ENCODE measurements at places on chromosomes 3 and 15.

DNA sequence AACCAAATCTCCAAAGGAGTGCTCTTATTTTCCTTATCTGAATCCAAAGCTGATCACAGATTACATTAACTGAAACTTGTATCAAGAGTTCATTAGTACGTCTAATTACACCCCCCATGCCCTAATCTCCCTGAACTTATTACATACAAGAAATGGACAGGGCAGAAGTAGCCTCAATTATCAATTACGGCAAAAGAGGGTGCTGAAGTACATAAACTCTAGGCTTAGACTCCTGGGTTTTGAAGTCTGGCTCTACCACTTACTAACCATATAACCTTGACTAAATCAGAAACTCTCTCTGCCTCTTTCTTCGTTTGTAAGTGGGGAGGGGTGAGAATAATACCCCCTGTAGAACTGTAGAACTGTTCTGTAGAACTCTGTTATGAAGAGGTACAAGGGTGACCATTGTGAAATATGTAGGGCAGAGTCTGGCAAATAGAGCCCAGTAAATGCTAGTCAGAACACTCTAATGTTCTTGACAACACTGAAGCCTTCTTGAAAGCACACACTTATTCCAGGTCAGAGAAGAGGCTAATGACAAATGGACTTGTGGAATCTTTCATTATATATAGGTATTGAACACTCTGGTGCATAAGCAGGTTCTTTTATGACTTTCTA, 19.6 kb upstream of the OR5K4 start:
- H3K4me1 ChIP-seq: no peaks in the 10 kb centered on the region
- no peaks in the 10 kb centered on the region for H3K36me3 ChIP-seq

- no peaks in the 10 kb centered on the region for H3K27me3 ChIP-seq
- no peaks in the 10 kb centered on the region for H3K36me3 ChIP-seq
- DNase-seq: no peak
- no peaks in the 10 kb centered on the region for H3K4me1 ChIP-seq
Observed at GRCh38 chr3:133841196-133841595, 35.6 kb downstream of the SRPRB start.

DNA sequence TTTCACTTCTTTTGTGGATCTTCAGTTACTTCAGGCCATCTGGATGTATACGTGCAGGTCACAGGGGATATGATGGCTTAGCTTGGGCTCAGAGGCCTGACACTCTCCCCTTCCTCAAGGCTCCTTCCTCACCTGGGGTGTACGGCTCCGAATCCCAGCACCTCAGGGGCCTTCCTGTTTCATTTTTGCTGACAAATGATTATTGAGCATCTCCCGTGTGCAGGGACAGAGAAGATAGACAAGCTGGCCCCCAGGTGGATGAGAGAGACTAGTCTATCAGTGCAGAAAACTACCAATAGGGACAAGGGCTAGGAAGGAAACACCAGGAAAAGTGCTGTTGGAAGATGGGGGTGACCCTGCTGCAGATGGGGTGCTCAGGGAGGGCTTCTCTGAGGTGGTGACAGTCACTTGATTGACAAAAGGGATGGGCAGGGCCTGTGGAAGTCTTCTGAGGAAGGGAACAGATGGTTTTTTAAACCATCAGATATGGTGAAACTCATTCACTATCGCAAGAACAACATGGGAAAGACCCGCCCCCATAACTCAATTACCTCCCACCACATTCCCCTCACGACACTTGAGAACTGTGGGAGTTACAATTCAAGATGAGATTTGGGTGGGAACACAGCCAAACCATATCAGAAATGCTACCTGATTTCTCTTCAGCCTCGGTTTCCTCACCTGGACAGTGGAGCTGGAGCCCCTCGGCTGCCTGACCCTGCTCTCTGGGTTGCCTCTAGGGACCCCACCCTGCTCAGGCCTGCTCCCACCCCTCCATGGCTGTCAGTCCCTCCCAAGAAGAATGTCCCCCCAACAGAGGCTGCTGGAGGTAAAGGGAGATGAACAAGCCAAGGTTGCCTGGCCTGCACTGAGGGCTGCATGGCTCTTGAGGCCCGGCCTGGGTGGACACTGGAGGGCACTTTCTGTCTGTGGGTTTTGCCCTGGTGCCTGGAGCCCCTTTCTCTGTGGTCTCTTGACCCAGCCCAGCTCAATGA, 37.2 kb upstream of the ACAD9 start:
- H3K36me3 ChIP-seq: no peaks in the 10 kb centered on the region
- no peak for DNase-seq
- no peaks in the 10 kb centered on the region for H3K27me3 ChIP-seq
- peaks cover 14% of the 10 kb centered on the region for H3K4me1 ChIP-seq
- no peak overlapping the region for H3K4me3 ChIP-seq

- DNase-seq: no peak
- no peaks in the 10 kb centered on the region for H3K4me1 ChIP-seq
- H3K27me3 ChIP-seq: no peaks in the 10 kb centered on the region
Observed at GRCh38 chr3:53354945-53355498, 7.7 kb upstream of the DCP1A start.

- no peak for DNase-seq
- no peaks in the 10 kb centered on the region for H3K36me3 ChIP-seq
- H3K27ac ChIP-seq: no peak overlapping the region
- H3K27me3 ChIP-seq: no peaks in the 10 kb centered on the region
Observed at GRCh38 chr3:135083756-135084155, 288.7 kb downstream of the EPHB1 start.

- no peaks in the 10 kb centered on the region for H3K36me3 ChIP-seq
- H3K27ac ChIP-seq: no peak overlapping the region
- H3K4me3 ChIP-seq: no peak overlapping the region
- no peaks in the 10 kb centered on the region for H3K27me3 ChIP-seq
Observed at GRCh38 chr3:144242747-144243146, 271.1 kb downstream of the DIPK2A start.

GRCh38 chr3:33650495-33650894, 67.6 kb downstream of the CLASP2 start:
- no peak overlapping the region for H3K27ac ChIP-seq
- no peaks in the 10 kb centered on the region for H3K36me3 ChIP-seq
- H3K4me3 ChIP-seq: no peak overlapping the region
- H3K27me3 ChIP-seq: no peaks in the 10 kb centered on the region
- H3K4me1 ChIP-seq: no peaks in the 10 kb centered on the region
- no peak for DNase-seq

- H3K27me3 ChIP-seq: no peaks in the 10 kb centered on the region
- no peak for DNase-seq
- no peaks in the 10 kb centered on the region for H3K36me3 ChIP-seq
- H3K4me1 ChIP-seq: no peaks in the 10 kb centered on the region
Observed at GRCh38 chr3:155153242-155154186, 73.4 kb downstream of the MME start.

- no peak overlapping the region for H3K27ac ChIP-seq
- no peak for DNase-seq
- H3K4me1 ChIP-seq: peaks cover 3% of the 10 kb centered on the region
- no peaks in the 10 kb centered on the region for H3K27me3 ChIP-seq
Observed at GRCh38 chr15:63395730-63396151, 14.1 kb upstream of the CA12 start.

DNA sequence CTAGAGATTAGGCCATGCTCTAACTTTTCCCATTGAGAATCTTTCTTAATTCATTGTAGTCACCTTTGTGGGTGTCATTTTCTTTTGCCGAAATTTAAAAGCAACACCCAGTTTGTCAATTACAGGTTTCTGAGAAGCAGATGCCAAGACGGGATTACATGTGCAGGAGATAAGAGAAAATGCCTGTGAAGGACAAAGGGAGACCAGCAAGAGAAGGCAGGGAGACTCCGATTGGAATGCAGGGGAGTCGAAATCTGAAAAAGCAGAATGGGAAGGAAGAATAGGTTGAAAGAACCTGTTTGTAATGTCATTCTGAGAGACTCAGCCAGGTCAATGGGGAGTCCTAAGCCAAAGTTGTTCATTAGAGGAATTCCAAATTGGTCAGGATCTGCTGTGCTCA, 3.6 kb upstream of the DPH6 start:
- H3K4me3 ChIP-seq: no peak overlapping the region
- H3K36me3 ChIP-seq: no peaks in the 10 kb centered on the region
- no peak for DNase-seq
- H3K27me3 ChIP-seq: no peaks in the 10 kb centered on the region

DNA sequence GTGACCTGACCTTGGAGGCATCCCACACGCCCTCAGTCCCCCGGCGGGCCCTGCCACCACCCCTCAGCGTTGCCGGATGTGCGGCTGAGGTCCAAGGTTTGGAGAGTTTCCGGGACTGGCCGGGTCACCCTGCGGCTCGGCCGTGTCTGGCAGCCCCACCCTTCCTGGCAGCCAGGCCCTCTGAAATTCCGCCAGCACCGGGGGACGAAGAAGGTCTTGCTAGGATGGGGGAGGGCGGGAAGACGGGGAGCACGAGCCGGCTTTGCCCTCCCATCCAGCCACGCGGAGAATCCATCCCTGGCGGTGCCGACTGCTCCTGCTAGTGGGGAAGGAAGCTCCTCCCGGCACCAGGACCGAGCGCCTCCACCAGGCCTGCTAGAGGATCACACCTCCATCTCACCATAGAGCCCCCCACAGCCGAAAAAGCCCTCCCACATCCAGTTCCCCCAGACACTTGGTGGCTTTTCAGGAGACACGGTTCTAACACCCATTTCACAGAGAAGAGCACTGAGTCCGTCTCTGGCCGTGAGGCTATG, 81.5 kb downstream of the CPN2 start:
- no peak for DNase-seq
- no peak overlapping the region for H3K4me3 ChIP-seq
- H3K36me3 ChIP-seq: no peaks in the 10 kb centered on the region
- H3K27ac ChIP-seq: no peak overlapping the region
- no peaks in the 10 kb centered on the region for H3K27me3 ChIP-seq

DNA sequence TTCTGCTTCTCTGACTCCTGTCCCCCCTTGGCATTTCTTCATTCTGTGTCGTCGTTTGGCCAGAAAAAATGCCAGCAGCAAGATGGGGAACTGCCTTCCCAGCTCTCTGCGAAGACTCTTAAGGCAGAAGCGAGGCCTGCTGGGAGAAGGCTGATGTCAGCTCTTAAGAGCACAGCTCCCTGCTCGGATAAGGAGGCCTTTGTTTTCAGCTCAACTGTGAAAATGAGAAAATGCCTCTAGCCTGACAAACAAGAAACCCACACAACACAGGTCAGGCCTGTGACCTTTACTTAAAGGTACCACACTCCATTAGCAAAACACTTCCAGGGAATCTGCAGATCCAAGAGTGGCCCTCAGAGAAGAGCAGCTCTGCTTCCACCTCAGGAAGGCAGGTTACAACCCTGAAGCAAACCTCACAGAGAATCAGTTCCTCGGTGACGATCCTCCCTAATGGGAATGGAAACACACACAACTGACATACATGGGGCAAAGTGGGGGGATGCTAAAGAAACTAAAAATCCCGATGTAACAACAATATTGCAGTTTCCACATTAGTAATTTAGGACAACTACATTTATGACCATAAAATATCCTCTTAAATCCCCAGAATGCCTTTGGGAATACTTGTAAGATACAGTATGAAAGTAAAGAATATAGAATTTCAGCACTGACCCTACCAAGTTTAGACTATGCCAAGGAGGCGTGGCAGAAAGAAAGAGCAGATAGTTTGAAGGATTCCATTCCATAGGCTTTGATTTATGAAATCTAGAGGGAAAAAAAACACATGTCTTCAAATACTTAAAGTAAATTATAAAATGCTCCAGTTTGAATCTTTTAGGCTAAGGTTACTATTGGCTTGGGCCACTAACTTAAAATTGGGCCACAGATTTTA, 52.1 kb downstream of the VGLL4 start:
- H3K4me1 ChIP-seq: no peaks in the 10 kb centered on the region
- no peaks in the 10 kb centered on the region for H3K36me3 ChIP-seq
- DNase-seq: no peak
- no peaks in the 10 kb centered on the region for H3K27me3 ChIP-seq
- H3K4me3 ChIP-seq: no peak overlapping the region

DNA sequence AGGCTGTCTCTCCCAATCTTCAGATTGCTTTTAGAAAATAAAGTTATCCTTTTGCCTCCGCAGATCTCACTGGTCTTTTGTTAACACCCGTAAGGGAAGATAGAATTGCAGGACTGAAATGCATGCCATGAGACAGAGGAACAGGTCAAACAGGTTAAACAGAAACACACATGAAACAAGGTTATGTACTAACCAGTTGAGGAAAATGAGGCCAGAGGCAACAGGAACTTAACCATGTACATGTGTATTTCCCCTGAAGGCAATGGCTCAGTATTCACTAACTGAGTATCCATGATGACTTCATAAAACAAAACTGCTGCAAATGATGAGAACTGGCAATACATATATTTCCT, 169.1 kb upstream of the NSMCE3 start:
- DNase-seq: no peak
- H3K4me1 ChIP-seq: no peaks in the 10 kb centered on the region
- H3K4me3 ChIP-seq: no peak overlapping the region
- no peak overlapping the region for H3K27ac ChIP-seq

GRCh38 chr15:60179786-60180391, 175.8 kb downstream of the FOXB1 start:
- H3K27ac ChIP-seq: no peak overlapping the region
- H3K4me1 ChIP-seq: no peaks in the 10 kb centered on the region
- H3K36me3 ChIP-seq: no peaks in the 10 kb centered on the region
- H3K4me3 ChIP-seq: no peak overlapping the region
- no peaks in the 10 kb centered on the region for H3K27me3 ChIP-seq

GRCh38 chr3:71512000-71512399, 71.5 kb downstream of the FOXP1 start:
- DNase-seq: peak; percentile 60
- no peaks in the 10 kb centered on the region for H3K27me3 ChIP-seq
- H3K27ac ChIP-seq: peak overlapping the region; percentile 36
- H3K4me1 ChIP-seq: peaks cover 22% of the 10 kb centered on the region
- no peaks in the 10 kb centered on the region for H3K36me3 ChIP-seq

DNA sequence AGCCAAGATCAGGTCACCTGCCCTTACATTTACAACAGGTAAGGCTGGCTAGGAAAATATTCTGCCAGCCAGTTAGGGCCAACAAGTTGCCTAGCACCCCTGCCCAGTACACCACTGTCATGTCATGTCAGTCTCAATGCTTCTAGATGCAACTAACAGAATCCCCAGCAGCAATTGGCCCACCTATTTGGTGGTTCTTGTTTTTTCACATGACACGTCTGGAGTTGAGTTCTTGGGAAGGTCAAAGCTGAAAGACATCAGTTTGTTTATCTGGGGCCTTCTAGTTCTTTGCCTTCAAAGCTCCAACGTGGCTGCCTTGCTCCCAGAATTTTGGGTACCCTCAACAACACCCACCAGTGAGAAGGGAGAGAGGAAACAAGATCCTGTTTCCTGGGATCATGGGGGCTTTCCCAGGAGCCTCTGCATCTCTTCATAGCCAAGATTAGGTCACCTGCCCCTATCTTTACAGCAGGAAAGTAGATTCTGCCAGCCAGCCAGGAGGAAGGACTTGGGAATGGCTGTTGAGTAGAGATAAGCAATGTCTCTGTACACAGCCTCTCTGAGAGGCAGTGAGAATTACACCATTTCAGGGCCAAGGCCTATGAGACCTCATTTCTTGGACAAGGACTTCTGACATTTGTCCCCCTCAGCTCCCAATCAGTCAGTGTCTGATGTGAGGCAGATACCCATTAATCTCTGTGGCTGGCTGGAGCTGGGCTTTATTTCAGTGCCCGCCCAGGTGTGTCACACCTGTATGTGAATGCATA, 8.6 kb downstream of the GPX1 start:
- H3K36me3 ChIP-seq: no peaks in the 10 kb centered on the region
- no peaks in the 10 kb centered on the region for H3K4me1 ChIP-seq
- no peaks in the 10 kb centered on the region for H3K27me3 ChIP-seq
- H3K27ac ChIP-seq: no peak overlapping the region
